GM06990 (cell line): ENCODE measurements at places on chromosomes 2 and 18.

GRCh38 chr2:148362144-148362796 is 282.3 kb upstream of the EPC2 start:
- DNase-seq: no peak

DNA sequence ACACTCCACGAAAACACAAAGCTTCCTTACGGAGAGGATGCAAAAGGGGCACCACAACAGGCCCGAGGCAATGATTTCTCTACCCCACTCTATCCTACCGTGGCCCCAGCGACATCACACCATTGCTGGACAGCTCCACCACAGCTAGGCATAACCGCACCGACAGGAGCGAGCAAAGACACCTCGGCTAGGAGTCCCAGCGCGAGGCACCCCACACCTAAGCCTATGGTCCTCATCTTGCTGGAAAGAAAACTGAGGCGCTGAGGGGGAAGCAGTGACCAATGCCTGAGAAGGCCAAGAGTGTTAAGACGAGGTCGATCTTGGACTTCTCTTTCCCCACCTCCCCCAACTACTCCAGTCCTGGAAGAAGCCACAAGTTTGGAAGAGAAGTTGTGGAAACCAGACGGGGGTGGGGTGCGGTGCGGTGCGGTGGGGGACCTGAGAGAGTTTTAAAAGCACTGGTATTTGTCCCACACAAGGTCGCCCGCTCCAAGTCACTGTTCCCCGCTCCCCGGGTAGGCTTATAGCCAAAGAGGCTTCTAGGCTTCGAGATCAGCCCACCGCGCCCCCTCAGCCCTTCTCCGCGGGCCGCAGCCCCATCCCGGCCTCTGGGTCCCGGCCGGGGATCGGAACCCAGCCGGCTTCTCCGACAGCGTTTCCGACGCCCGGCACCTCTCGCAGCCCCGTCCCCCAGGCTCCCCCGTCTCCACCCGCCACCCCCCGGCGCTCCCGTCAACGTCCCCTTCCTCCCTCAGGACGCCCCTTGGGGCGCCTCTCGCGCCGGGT is 766 bp downstream of the PDE6D start:
- DNase-seq: peak; percentile 15

GRCh38 chr18:32373995-32374394 is 96.7 kb downstream of the GAREM1 start:
- DNase-seq: no peak

- DNase-seq: no peak
These were observed 85.2 kb downstream of the EN1 start for GRCh38 chr2:118762290-118762689.

DNA sequence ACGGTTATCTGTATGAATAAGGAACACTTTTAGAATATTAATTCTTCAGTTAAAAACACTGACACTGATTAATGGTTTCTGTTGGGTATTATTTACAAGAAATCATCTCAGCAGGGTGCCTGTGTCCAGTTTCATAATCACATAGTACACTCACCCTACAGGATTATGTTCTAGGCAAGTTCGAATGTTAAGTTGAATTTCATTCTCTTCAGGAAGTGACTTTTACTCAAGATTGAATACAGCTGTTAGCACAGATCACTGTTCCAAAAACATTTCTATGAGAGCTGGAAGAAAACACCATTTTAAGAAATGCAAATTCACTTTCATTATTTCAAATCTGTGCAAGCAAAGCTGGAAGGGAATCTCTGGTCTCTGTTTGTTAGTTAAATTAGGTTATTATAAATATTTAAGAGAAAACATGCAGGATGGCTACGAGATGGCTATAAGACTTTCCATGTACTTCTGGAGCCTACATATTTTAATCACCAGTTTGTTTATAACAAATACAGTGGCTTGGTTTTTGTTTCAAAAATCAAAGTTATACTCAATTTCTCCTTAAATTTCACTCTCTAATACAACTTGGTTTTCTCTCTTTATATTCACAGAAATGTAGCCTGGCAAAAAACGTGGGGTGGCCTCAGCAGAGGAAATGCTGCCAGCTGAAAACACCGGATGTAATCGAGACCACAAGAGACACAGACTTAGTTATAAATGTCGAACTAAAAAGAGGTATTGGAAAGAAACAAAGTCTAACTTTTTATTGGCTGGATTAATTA is 65.8 kb downstream of the RBMS1 start:
- DNase-seq: peak; percentile 13

DNA sequence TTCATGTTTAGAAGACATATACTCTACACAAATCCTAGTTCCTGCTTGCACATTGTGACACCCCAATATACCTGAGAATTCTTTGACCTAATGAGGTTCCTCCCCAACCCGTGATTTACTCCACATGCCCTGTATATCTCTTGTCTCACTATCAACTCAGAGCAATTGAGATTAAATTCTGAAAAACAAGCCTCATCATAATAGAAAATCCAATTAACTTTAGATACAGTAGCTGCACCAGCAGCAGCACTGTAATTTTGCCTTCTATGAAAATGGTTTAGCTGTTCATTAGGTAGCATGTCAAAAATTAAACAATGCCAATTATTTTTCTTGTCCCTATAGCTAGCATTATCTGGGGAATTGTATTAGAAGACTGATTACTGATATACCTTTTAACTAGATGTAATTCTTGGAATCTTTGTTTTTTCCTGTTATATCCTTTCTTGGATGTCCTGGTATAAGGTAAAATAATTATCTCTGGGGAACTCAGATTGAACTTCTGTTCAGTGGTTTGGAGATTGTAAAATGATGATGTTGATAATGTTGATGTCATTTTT is 218.9 kb upstream of the TANK start:
- no peak for DNase-seq

DNA sequence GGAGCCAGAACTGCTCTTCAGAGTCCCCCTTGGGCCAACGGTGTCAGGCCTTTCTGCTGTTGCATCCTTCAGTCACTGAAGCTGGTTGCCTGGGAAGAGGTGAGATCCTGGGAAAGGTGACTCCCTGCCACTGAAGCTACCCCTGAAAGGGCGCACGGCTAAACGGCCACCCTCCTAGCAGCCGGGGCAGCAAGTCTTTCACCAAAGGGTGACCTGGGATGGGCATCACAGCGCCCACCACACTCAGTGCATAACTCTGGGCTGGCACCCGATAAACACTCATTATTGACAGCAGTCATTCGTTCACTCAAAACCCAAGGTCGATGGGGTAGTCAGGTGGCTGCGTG is 26.5 kb upstream of the FOSL2 start:
- no peak for DNase-seq

DNA sequence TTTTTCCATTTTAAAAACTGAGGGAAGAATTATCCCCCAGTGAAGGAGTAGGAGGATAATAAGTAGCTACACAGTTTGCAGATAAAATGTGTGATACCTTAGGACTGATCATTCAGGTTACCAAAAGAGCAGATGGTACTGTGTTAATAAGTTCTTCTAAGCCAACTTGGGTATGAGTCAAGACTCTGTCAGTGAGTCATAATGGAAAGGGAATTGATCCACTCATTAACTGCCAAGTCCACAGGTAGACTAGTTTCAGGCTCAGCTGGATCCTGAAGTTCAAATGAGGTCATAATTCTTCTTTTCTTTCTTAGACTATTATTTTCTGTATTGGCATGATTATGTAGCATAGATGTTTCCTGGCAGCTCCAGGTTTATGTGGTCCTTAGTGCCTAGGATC is 142.4 kb upstream of the ALPP start:
- DNase-seq: peak; percentile 66
